Stimulated activated CD8-positive, alpha-beta memory T cell treated with anti-CD3 and anti-CD28 coated beads, Interleukin-4, amount 100 ng/mL, for 4 hours (primary cell): ENCODE measurements at places on chromosomes 16 and 17.

DNA sequence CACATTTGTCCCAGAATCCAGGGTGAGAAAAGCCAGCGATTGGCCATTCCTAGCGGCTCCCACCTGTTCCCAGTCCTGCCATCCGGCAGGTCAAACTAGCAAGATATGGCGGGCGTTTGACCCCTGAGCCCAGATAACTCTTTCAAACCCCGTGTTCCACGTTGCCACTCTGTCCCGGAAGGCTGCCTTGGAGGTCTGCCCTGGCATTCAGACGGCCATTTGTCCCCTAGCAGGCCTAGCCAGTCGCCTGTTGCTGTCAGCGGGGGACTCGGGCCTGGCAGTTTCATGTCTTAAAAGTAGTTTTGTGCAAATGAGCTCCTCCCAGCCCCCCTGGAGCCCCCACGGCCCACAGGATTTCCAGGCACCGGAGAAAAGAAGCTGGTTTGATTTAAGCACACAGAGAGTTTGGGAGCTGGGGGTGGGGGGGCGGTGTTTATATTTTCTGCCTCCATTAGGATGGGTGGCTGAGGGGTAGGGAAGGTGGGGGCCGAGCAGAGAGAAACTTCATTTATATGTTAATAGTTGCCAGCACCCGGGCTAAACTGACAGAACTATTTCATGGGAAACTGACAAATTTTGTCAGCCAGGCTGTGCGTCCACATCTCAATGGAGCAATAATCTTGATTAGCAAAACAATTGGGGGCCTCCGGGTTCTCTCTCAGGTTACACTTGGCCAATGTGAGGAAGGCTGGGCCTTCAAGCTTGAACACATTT is 240.9 kb upstream of the SALL1 start:
- no peak for DNase-seq

GRCh38 chr16:14486520-14487303 is 143.3 kb downstream of the PARN start:
- DNase-seq, result no peak

- DNase-seq, result no peak
Measured at GRCh38 chr17:78144736-78145641, 1.2 kb upstream of the C17orf99 start.

- no peak for DNase-seq
Measured at GRCh38 chr16:89598199-89598598, 15.2 kb upstream of the DPEP1 start.

DNA sequence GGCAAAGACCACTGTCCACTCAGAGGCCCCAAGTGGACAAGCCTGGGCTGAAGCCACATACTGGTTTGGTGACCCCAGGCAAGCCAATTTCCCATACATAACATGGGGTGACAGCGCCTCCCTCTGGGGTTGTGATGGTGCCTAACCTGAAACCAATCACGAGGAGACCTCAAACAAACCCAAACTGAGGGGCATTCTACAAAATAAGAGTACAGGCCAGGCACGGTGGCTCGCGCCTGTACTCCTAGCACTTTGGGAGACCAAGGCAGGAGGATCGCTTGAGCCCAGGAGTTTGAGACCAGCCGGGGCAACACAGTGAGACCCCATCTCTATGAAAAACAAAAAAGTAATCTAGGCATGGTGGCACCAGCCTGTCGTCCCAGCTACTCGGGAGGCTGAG is 3.6 kb downstream of the P2RX5 start:
- DNase-seq, result no peak

GRCh38 chr16:53502331-53503269 is at the start of gene AKTIP:
AKTIP (minus strand) TSS chr16:53503209; CDS start chr16:53500259, 2,950 bp downstream.
- DNase-seq, result no peak

GRCh38 chr17:61000911-61001310 is 323.3 kb downstream of the BCAS3 start:
- DNase-seq, result no peak

- no peak for DNase-seq
Measured at GRCh38 chr16:56424791-56425438, 430 bp downstream of the AMFR start.

DNA sequence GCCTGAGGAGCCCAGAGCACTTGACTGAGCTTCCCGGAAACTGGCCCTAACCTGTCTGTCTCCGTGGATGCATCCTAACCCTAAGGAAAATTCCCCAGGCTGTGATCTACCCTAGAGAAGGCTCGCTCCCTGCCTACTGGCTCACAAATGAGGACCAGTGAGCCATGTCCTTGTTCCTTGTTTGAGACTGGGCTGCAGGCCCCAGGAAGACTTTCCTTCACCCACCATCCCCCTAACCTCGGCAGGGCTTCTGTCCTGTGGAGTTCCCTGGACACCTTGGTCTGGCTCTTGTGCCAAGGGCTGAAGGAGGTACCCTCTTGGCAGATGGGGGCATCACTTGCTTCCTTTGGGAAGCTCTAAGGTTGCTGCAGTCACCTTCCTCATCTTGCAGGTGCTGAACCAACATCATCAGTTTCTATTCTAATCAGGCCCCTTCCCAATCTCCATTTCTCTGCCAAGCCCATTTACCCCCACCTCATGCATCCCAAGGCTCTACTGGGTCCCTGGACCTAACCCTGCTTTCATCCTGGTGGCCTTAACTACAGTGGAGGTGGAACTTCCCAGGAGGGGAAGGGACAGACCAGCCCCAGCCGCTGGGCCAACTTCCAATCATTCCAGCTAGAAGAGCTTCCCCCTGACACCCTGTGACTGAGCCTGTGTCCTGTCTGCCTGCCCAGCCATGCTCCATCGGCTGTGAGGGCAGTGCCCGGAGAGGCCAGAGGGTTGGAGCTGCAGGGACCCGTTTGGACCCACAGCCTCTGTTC is 12.4 kb downstream of the RNF40 start:
- no peak for DNase-seq

DNA sequence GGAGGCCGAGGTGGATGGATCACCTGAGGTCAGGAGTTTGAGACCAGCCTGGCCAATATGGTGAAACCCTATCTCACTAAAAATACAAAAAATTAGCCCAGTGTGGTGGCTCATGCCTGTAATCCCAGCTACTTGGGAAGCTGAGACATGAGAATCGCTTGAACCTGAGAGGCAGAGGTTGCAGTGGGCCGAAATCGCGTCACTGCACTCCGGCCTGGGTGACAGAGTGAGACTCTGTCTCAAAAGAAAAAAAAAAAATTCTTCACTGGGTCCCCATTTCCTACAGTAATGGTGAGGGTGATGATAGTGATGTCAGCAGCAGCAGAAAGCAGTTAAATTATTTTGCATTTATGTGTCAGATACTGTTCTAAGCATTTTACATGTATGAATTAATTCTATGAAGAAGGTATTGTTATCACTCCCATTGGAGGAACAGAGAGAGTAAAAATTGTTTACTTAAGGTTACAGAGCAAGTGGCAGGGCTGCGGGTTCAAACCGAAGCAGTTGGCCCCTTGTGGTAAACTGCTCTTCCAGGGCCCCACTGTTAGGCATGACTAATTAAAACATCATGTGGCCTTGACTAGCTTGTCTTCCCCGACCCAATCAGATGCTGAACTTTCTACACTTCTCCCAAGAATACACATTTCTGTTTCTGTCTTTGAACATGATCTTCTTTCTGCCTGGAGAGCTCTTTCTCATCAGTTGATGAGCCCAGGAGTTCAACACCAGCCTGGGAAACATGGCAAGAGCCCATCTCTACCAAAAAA is 45.8 kb downstream of the STAT3 start:
- no peak for DNase-seq

DNA sequence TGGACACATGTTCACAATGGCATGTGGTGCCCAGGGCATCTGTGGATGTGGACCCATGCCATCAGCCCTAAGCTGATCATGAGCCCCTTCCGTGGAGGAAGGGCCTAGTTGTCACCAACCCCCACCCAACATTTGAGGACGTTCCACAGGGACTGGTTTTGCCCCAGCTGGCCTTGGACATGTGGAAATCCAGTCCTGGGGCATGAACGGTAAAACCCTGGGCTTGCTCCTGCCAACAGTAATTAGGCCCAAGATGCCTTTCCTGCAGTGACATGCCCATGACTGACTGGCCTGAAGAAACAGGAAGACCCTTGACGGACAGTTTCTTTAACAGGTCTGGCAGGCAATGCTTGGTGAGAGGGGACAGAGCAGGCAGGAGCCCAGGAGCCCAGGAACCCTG is 7.7 kb downstream of the TNS4 start:
- DNase-seq, result no peak
